ENCODE measurements at places on chromosomes 1 and 21.

DNA sequence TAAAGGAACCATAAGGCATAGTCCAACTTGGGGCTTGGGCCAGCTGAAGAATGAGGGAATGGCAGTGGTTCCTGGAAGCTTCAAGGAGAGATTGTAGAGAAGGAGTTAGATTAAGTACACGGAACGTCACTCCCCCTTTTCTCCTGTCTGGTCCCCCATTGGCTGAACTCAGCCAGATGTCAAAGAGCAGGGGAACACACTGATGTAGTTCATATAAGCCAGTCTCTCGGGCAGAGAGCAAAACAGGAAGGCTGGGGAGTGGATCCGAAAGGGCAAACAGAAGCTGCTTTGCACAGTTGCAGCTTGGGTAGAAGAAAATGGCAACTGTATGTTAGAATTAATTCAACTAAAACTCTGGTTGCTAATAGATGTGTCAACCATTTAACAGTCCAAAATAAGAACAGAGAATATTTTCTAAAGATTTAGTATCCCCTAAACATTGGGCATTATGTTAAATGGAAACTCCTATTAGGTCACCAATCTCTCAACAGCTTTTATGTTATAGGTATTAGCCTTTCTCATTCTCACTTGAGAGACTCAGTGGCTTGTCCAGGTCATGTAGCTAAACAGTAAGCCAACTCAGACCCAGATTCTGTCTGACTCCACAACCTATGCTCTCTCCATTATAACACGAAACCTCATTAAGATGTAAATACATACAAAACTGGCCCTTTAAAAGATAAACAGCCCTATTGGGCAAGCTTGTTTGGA lies 600.7 kb upstream of the USP24 start:
- DNase-seq = no peak

- DNase-seq = no peak
Measured at GRCh38 chr1:165954940-165955339, 127.5 kb downstream of the UCK2 start.

DNA sequence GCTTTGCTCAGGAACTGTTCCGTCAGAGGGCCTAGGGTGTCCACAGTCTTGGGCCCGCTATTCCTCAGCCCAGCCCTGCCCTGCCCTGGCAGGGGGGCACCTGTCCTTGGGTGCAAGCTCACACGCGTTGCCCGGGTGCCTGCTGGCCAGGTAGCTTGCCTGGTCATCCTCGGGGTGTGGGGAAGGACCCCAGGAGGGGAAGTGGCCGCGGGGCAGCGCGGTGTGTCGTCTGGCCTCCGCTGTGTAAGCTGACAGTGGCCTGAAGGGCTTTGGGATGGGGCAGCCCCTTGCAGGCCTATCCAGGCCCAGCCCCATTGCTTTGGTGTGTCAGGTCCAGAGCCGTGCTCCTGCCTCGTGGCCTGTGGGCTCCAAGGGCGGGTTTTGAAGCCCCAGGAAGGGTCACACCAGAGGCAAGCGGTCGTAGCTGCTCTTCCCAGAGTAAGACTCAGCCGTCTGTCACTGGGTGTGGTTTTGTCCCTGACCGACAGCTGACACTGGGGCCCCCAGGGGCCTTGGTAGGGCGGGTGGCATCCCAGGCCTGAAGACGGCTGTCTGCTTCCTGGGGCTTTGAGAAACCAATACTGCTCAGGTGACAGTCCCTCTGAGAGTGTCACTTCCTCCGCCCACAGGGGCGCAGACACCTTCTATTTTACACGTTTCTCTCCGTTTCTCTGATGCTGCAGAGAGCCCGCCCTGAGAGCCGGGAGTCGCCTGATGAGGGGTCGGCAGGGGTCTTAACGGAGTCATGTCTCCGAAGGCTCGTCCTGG lies 72.1 kb downstream of the SKI start:
- DNase-seq = no peak

DNA sequence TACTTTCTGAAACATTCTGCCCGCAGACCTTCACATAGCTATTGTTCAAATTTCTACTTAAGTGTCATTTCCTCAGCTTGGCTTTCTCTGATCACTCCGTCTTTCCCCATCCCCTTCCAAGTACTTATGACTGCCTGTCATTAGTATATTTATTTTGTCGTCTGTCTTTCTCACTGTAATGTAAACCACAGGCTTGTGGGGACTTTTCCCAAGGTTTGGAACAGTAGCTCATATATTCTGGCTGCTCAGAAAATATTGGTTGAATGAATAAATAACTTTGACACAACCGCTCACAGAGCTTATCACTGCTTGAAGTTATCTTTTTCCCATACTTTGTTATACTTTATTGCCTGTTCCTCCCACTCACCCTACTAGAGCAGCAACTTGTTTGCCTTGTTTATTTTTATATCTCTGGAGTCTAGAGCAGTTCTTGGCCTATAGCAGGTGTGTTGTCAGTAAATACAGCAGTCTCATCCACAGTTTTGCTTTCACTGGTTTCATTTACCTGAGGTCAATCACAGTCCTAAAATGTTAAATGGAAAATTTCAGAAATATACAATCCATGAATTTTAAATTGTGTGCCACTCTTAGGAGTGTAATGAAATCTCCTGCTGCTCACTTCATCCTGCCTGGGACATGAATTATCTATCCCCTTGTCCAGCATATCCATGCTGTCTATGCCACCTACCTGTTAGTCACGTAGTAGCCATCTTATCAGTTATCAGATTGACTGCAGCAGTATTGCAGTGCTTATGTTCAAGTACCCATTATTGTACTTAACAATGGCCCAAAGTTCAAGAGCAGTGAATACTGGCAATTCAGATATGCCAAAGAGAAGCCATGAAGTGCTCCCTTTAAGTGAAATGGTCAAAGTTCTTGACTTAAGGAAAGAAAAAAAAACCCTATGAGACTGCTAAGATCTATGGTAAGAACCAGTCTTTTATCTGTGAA lies 2.4 kb upstream of the CNIH4 start:
- no peak for DNase-seq

DNA sequence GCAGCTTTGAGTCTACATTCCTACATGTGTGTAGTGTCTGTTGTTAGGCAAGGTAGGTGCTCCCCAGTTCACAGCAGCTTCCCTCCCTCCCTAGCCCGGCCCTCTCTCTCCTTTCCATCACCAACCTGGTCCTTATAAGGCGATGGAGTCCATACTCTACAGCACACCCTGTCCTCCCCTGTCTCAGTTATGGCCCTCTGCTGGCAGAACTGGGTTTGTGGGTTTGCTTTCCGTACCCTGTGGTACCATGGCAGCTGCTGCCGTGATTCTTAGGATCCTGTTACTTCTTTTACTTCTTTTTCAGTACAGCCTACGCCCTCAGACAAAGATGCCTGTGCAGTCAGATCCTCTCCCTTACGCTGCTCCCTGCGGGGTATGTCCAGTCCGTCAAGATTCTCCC lies 31.7 kb downstream of the AK5 start:
- DNase-seq = no peak

Data from left ventricle myocardium inferior (tissue), 1 donor.